MCF 10A (cell line): ENCODE measurements at places on chromosomes 13 and 19. TPM values are rescaled to one million over a fixed set of nuclear protein-coding genes. Genes with fewer than 3 reads are reported as not detected.

DNA sequence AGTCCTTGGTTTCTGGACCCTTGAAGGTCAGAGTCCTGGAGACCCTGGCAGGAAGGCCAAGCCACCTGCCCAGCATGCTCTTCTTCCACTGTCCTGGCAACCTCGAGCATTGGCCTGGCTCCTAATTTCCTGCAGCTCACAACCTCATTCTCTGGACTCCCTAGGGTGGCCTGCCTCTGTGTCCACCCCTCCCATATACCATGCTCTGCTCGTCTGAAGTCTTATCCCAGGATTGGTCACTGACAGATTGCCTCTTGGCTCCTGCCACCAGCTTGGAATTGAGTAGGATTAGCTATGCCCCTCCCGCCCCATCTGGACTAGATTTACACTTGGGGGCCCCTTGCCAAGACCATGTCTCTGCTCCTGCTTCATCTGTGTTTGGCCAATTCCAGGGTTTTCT, 17.1 kb upstream of the WASF3 start:
- no peak for DNase-seq
- peaks cover 29% of the 10 kb centered on the region for H3K4me1 ChIP-seq
- no peak overlapping the region for H3K27ac ChIP-seq
- H3K4me3 ChIP-seq, result no peak overlapping the region
- H3K27me3 ChIP-seq, result no peaks in the 10 kb centered on the region
- H3K36me3 ChIP-seq, result no peaks in the 10 kb centered on the region

DNA sequence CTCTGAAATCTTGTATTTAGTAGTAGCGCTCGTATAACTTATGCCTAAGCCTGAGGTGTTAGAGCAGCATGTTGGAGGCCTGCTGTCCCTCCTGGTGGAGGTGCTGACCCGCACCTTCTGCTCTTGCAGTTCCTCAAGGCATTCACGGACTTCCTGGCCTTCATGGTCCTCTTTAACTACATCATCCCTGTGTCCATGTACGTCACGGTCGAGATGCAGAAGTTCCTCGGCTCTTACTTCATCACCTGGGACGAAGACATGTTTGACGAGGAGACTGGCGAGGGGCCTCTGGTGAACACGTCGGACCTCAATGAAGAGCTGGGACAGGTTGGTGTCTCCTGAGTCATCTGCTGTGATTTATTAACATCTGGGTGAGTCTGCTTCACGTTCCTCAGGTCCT, 136.7 kb downstream of the ATP11A start:
- no peaks in the 10 kb centered on the region for H3K27me3 ChIP-seq
- H3K36me3 ChIP-seq, result peaks cover 33% of the 10 kb centered on the region
- DNase-seq, result no peak
- no peaks in the 10 kb centered on the region for H3K4me1 ChIP-seq

DNA sequence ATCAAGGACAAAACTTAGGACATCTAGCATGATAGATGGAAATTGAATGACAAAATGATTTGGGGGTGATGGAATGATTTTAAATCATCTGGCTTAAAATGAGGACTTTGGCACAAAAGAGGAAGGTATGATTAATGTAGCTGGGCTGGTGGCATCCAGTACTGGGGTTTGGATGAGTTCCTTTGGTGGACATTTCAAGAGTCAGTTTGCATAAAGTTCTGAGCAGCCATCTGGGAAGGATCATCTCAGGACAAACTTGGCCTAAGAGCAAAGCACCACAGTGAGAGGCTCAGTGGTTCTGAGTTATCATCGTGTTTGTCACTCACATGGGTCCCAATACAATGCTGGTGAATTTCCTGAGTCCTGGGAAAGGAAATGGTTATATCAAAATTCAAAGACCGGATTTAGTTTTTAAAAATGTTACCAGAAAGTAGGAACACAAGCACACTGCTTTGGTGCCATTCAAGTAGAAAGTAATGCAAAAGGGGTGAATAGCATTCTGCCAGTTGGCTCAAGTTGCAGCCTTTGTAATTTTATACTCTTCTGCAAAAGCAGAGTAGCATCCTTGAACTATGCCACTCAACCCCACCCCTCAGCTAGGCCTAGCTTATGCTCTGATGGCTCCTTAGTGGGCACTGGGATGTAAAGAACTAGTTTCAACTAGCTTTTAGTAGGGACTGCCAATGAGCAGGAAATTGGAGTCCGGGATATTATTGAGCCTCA, 219.0 kb downstream of the COG6 start:
- no peaks in the 10 kb centered on the region for H3K27me3 ChIP-seq
- no peaks in the 10 kb centered on the region for H3K4me1 ChIP-seq
- H3K27ac ChIP-seq, result no peak overlapping the region
- H3K4me3 ChIP-seq, result no peak overlapping the region

GRCh38 chr19:34341935-34342680, 22.9 kb upstream of the GPI start:
- H3K4me1 ChIP-seq, result peaks cover 7% of the 10 kb centered on the region
- H3K27me3 ChIP-seq, result no peaks in the 10 kb centered on the region
- H3K4me3 ChIP-seq, result no peak overlapping the region
- no peak overlapping the region for H3K27ac ChIP-seq
- peaks cover 36% of the 10 kb centered on the region for H3K36me3 ChIP-seq
- no peak for DNase-seq

- DNase-seq, result no peak
- no peak overlapping the region for H3K4me3 ChIP-seq
- no peak overlapping the region for H3K27ac ChIP-seq
- H3K36me3 ChIP-seq, result peaks cover 24% of the 10 kb centered on the region
- no peaks in the 10 kb centered on the region for H3K27me3 ChIP-seq
Measured at GRCh38 chr13:41811588-41812021, 149.3 kb downstream of the VWA8 start.

GRCh38 chr13:32045982-32046785, 14.6 kb downstream of the FRY start:
- H3K4me1 ChIP-seq, result peaks cover 6% of the 10 kb centered on the region
- DNase-seq, result peak; percentile 14
- no peak overlapping the region for H3K4me3 ChIP-seq
- no peaks in the 10 kb centered on the region for H3K27me3 ChIP-seq
- no peak overlapping the region for H3K27ac ChIP-seq

- no peaks in the 10 kb centered on the region for H3K27me3 ChIP-seq
- no peak overlapping the region for H3K4me3 ChIP-seq
- no peak overlapping the region for H3K27ac ChIP-seq
- no peaks in the 10 kb centered on the region for H3K4me1 ChIP-seq
- no peaks in the 10 kb centered on the region for H3K36me3 ChIP-seq
Measured at GRCh38 chr13:76466043-76466442, 420.2 kb downstream of the KCTD12 start.

- no peaks in the 10 kb centered on the region for H3K36me3 ChIP-seq
- no peaks in the 10 kb centered on the region for H3K4me1 ChIP-seq
- DNase-seq, result no peak
- no peak overlapping the region for H3K27ac ChIP-seq
- no peak overlapping the region for H3K4me3 ChIP-seq
- H3K27me3 ChIP-seq, result no peaks in the 10 kb centered on the region
Measured at GRCh38 chr13:106416645-106417044, 118.8 kb downstream of the EFNB2 start.

DNA sequence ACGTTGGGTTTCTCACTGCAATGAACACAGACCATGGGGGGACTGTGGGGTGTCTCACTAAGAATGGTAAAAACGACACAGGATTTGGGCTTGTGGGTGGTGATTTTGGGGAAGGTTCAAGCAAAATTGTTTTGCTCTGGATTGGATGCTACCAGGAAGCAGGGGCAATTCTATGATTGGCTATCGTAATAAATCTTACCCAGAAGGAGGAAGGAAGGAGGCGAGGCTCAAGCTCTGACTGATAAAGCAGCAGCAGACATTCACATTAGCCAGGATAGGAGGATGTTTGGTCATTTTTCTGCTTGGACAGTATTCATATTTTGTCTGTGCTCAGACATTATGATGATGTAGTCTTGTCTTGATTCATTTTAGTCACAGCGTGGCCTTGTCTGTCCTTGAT, 1.5 kb downstream of the ZNF576 start:
- H3K36me3 ChIP-seq, result peaks cover 40% of the 10 kb centered on the region
- peak overlapping the region; percentile 99 for H3K27ac ChIP-seq
- H3K27me3 ChIP-seq, result no peaks in the 10 kb centered on the region
- peaks cover 24% of the 10 kb centered on the region for H3K4me1 ChIP-seq
- H3K4me3 ChIP-seq, result peak overlapping the region; percentile 99

- H3K27me3 ChIP-seq, result no peaks in the 10 kb centered on the region
- peaks cover 13% of the 10 kb centered on the region for H3K4me1 ChIP-seq
- no peak overlapping the region for H3K4me3 ChIP-seq
- H3K36me3 ChIP-seq, result no peaks in the 10 kb centered on the region
Measured at GRCh38 chr13:31793246-31793645, 53.9 kb downstream of the RXFP2 start.

GRCh38 chr19:38974624-38975213, 823 bp downstream of the FBXO17 start:
- peak overlapping the region; percentile 87 for H3K27ac ChIP-seq
- H3K27me3 ChIP-seq, result no peaks in the 10 kb centered on the region
- peak overlapping the region; percentile 83 for H3K4me3 ChIP-seq
- H3K4me1 ChIP-seq, result peaks cover 9% of the 10 kb centered on the region
- DNase-seq, result no peak

DNA sequence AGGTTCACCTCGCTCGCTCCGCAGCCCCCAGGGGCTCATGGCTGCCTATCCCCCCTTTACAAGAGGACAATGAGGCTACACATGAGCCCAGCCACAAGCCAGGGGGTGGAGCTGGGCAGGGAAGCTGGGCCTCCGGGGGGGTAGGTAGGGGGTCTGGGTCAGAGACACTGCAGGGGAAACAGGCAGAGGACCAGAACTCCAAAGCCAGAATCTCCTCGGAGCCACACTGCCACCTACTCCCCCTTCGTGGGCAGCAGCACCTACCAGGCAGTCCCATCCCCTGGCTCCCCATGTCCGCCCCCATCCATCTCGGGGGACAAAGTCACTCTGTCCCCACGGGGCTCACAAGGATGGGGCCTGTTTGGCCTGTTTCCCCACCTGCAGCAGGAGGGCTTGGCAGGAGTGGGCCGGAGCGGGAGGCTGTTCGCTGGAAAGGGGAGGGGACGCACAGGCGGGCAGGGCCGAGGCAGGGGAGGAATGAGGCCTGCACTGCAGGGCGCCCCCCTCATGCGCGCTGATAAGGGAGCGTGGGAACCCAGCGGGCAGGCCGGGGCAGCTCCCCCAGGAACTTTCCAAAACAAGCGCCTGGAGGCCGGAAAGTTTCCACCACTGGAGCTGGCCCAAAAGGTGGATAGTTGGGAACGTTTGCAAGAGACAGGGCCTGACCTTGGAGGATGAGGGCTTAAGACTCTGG, 545 bp upstream of the ISYNA1 start:
- peaks cover 37% of the 10 kb centered on the region for H3K36me3 ChIP-seq
- H3K27me3 ChIP-seq, result no peaks in the 10 kb centered on the region
- peak overlapping the region; percentile 31 for H3K4me3 ChIP-seq
- peak overlapping the region; percentile 19 for H3K27ac ChIP-seq
- DNase-seq, result peak; percentile 75

DNA sequence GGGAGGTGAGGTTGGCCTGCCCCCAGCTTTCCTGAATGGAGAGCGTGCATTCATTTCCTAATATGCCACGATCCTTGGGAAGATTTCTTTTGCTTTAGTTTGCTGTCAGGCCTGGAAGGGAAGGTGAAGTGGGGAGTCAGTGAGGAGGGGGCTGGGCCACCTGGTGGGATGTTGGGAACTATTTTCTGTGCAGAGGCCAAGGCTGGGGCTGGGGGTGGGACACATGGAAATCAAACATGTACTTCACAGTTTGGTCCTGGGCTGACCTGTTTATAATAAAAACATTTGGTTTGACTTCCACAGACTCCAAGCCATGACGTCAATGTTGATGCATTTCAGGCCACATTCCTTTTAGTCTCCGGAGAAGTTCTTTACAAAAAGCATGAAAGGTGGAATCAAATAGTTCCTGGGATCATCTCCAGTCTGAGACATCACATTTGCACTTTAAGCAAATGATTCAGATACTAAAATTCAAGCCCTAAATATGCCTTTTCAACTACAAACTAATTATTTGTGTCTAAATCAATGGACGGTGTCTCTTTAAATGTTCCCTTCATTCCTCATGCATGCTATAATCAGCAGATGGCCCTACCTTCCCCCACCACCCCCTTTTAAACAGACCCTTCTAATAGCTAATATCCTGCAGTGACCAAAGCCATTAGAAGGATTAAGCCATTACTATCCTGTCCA, 41.5 kb upstream of the MEDAG start:
- no peaks in the 10 kb centered on the region for H3K27me3 ChIP-seq
- peak overlapping the region; percentile 85 for H3K27ac ChIP-seq
- H3K4me3 ChIP-seq, result no peak overlapping the region
- H3K4me1 ChIP-seq, result peaks cover 37% of the 10 kb centered on the region
- no peak for DNase-seq
- H3K36me3 ChIP-seq, result no peaks in the 10 kb centered on the region

DNA sequence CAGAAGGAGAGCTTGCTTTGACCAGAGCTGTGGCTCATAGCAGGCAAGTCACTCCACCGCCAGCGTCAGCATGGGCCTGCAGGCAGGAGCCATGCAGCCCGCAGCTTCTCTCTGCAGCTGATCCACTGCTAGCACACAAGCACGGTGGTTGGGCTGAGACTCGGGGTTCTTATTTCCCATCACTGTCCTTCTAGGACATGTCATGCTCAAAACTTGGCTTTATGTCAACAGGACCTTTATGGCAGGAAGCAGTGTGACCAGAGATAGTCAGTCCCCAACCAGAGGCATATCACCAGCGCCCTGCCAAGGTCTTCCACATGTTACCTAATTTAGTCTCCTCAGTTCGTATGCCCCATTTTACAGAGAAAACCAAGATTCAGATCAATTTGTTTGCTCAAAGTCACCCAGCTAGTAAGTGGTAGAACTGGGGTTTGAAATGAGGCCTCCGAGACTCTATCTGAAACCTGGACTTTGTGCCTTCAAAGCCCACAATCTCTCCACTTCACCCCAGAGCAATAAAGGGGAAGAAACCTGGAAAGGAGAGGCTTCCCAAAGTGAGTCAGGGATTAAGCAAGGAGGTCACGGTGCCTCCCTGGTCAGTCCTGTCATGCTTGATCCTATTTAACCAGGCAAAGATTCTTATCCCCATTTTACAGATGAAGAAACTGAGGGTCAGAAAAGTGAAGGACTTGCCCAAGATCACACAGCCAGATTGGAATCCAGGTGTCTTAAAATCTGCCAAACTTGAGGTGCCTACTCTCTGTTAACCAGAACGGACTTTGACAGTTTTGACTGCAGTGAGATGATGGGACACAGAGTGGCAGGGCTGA, 5.1 kb downstream of the TMEM272 start:
- no peak for DNase-seq
- H3K36me3 ChIP-seq, result no peaks in the 10 kb centered on the region
- peaks cover 5% of the 10 kb centered on the region for H3K4me1 ChIP-seq

- no peak overlapping the region for H3K27ac ChIP-seq
- no peak for DNase-seq
- H3K4me1 ChIP-seq, result no peaks in the 10 kb centered on the region
- no peak overlapping the region for H3K4me3 ChIP-seq
- no peaks in the 10 kb centered on the region for H3K27me3 ChIP-seq
- H3K36me3 ChIP-seq, result peaks cover 84% of the 10 kb centered on the region
Measured at GRCh38 chr19:23365222-23365621, 30.0 kb downstream of the ZNF91 start.

PRX gene
- 2.1 and 2.4 TPM in 2 replicates for total RNA-seq

FGF22 gene
- not detected in 2 replicates for total RNA-seq

PLIN3 gene
- 64.3 and 71.7 TPM in 2 replicates for total RNA-seq

EPS8L1 gene
- total RNA-seq, result 9.9 and 17.9 TPM in 2 replicates

CRB3 gene
- total RNA-seq, result 13.6 and 15.6 TPM in 2 replicates

CSNK1G2 gene
- total RNA-seq, result 48.5 and 54.4 TPM in 2 replicates

SULT2A1 gene
- total RNA-seq, result not detected in 2 replicates

PRR36 gene
- total RNA-seq, result 0.10 and 0.26 TPM in 2 replicates

CLEC11A gene
- 2.4 and 2.8 TPM in 2 replicates for total RNA-seq

JUNB gene
- 86.4 and 125 TPM in 2 replicates for total RNA-seq
